ENCODE measurements at places on chromosomes 7 and 10.
A peak's percentile ranks its signal among the peaks of the same experiment; 100 is the strongest.

DNA sequence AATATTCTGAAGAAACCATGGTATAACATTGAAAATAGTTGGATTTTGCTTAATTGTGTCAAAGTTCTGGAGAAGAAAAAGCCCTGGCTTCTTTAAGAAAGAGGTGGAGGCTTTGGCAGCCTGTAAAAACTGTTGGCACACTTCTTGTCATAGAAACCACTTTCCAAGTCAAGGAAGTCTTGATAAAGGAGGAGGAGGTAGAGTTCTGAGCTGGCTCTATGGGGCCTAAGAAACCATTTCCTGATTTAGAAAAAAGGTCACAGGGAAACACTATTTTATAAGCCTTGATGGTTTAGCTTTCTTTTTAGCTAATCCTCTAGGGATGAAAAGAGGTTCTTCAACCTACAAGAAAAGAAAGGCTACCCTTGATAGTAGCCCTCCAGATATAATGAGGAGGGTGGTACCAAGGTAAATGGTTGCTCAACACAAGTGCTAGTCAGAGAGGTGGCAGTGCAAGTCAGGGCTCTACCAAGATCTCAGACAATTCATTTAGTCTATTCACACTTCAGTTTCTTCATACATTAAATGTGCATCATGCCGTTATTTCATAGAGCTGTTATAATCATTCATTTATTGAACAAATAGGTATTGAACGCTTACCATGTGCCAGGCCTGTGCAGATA lies 346.9 kb downstream of the RNLS start:
- no peak for ATAC-seq

GRCh38 chr10:99527526-99528493 lies 4.9 kb upstream of the NKX2-3 start:
- ATAC-seq, result no peak

DNA sequence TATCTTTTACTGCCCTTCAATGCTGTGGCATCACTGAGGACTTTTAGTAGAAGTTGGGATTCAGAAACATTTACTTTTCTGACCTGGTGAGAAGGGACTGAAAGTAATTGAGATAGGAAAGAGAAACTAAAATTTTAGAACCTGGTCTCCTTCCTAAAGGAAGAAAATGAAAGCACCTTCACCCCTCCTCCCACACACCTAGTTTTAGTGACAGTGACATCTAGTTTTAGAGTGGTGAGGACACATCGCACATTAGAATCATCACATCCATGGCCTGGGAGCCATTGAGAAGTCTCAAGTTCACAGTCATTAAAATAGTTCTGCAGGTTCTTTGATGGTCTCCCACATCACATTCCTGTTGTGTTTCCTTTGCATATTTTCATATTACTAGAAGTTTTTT lies 16.1 kb downstream of the TAS2R41 start:
- peak; percentile 67 for ATAC-seq

DNA sequence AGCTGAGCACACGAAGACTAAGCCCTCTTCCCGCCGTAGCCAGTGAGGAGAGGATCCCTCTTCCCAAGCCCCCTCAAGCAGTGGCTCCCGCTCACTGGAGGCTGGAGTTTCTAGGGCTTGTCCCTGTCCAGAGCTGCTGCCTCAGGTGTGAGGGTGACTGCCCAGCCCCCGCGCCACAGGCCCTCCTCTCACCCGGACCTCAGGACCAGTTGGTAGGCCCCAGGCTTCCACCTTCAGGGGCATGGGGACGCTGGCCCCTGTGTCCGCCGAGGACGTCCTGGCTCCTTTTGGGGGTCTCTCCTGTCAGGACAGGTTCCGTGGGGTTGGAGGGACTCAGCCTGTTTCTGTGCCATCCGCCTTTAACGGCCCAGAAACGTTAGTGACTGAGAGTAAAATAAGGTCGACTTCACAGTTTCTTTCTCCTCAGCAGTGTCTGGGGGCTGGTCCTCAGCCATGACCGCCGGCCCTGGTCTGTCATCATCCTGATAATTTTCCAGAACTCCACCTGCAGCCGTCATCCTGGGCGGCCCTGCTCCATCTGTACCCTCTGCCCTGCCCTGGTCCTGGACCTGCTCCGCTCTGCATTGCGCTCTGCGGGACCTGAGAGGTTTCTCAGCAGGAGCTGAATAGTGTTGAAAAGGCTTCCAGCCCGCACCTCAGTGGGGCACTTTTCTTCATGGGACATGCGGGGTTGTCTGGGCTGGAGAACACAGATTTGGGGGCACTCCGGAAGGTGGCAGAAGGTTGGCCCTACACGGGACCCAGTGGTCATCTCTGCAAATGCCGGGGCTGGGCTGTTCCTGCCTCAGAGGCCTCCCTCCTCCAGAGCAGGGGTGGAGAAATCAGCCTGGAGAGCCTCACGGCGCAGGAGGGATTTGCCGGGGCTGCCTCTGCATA lies 36.0 kb upstream of the FAM20C start:
- ATAC-seq, result no peak

- ATAC-seq, result no peak
Measured at GRCh38 chr10:84205853-84206525, 11.7 kb downstream of the CDHR1 start.

Data from activated T-helper 17 cell treated with anti-CD3 and anti-CD28 coated beads, Interleukin-2, amount 50 U/mL, for 72 hours (primary cell).